Suppressor macrophage (primary cell): ENCODE measurements at places on chromosomes 16 and 17.

DNA sequence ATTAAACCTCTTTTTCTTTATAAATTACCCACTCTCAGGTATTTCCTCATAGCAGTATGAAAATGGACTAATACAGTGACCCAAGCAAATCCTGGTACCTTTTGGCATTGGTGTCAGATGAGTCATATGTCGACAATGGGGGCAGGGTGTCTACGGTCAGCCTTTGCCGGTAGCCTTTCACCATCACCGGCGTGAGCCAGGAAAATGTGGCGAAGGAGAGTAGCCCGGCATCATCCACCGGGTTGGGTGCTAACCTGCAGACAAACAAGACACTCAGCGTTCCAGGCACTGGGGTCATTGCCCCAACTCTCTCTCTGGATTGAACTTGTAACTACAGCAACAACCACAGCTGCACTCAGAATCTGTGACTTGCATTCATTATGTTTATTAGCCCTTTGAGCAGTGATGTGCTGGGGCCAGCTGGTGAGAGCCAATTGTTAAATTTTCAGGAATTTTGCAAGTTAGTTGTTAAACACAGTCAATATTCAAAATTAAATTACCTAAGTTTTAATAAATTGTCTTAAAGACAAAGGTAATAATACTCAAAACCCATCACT lies 11.9 kb downstream of the ABCC12 start:
- DNase-seq: no peak

DNA sequence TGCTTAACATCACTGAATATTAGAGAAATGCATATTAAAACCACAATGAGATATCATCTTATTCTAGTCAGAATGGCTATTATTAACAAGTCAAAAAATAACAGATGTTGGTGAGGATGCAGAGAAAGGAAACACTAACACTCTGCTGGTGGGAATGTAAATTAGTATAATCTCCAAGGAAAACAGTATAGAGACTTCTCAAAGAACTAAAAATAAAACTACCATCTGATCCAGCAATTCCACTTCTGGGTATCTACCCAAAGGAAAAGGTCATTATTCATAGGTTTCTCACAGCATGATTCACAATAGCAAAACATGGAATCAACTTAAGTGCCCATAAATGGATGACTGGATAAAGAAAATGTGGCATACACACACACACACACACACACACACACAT lies 166.4 kb downstream of the CEP112 start:
- no peak for DNase-seq

DNA sequence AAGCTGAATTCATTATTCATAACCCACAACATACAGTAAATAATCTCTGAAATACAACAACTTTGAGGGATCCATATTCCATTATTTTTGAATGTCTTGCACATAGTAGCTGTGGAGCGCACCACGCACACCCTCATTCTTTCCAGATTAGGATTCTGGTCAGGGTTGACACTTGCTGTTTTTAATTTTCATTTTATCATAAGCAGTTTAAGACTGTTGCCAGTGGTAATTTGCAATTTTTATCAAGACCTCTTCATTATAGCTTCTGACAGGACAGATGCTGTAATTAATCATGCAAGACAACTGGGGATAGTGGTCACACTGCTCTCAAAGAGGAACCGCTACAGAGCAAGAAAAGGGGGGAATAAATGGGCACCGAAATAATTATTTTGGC lies 109.7 kb downstream of the TOX3 start:
- no peak for DNase-seq

DNA sequence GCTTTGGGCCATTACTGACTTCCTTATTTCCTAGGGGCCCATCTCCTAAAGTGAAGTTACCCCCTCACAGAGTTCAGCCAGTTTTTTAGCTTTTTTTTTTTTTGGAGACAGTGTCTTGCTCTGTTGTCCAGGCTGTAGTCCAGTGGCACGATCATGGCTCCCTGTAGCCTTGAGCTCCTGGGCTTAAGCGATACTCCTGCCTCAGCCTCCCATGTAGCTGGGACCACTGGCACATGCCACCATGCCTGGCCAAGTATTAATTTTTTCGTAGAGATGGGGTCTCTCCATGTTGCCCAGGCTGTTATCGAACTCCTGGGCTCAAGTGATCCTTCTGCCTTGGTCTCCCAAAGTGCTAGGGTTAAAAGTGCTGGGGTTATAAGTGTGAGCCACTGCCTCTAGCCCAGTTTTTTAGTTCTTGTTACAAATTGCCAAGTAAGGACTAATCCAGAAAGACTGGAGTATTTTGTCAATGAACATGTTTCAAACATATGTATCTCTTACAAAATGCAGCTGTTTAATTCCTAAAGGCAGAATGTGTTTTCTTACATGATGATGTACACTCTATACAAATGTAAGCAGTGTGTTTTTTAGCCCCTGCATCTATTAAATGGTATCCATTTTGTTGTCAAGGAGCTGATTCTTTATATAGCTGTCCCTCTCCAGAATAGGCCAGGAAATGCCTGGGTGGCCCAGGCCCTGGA lies 49.1 kb upstream of the IL34 start:
- DNase-seq: no peak

- no peak for DNase-seq
These were observed 206.7 kb downstream of the CDH13 start for GRCh38 chr16:82833378-82833993.

- DNase-seq: no peak
These were observed 23.4 kb downstream of the ADAT1 start for GRCh38 chr16:75599452-75600277.

GRCh38 chr16:58409316-58409973 lies 17.2 kb downstream of the GINS3 start:
- peak; percentile 41 for DNase-seq

- no peak for DNase-seq
These were observed 26.5 kb upstream of the ITGAX start for GRCh38 chr16:31328322-31329052.

- DNase-seq: no peak
These were observed 448.4 kb upstream of the CDH11 start for GRCh38 chr16:65570261-65570660.

GRCh38 chr16:8812162-8812843 lies 14.7 kb downstream of the PMM2 start:
- no peak for DNase-seq

GRCh38 chr16:69474408-69474807 lies 50.0 kb downstream of the CYB5B start:
- no peak for DNase-seq

GRCh38 chr16:22183901-22184614 lies 21.8 kb downstream of the SDR42E2 start:
- DNase-seq: no peak

- no peak for DNase-seq
These were observed 52.6 kb downstream of the HIC1 start for GRCh38 chr17:2107506-2107905.

- no peak for DNase-seq
These were observed 18.9 kb downstream of the KSR1 start for GRCh38 chr17:27475070-27475673.

DNA sequence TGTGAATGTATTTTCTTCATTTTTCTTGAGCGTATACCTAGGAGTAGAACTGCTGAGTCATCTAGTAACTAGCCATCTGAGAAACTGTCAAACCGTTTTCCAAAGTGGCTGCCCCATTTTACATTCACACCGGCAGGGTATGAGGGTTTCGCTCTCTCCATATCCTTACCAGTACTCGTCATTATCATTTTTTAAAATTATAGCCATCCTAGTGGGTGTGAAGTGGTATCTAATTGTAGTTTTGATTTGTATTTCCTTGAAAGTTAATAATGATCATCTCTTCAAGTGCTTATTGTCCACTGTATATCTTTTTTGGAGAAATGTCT lies 6.0 kb downstream of the RNF157 start:
- DNase-seq: no peak

GRCh38 chr17:7684851-7685532 lies 2.3 kb downstream of the TP53 start:
- no peak for DNase-seq

DNA sequence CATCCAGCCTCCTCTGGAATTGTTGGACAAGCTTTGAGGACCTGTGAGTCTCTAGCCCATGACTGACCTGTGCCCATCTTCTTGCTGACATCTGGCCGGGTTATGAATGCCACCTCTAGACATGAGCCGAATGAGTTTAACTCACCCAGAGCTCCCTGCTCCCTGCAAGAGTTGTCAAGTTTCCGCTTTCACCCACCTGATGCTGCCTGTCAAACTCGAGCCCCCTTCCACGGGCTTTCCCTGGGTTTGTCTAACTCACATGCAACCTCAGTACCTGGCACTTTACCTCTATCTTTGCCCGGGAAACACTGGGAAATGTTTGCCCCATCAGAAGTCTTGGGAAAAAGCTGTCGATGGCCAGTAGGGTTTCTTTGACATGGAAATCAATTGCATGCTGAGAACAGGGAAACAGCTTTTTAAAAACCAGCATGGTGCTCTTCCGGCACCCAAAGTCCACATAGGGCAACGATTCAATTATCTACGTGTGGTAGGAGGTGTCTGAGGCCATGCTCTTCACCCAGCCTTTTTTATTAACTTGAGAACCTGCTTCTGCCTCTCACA lies 33.8 kb upstream of the DNAH17 start:
- no peak for DNase-seq

DNA sequence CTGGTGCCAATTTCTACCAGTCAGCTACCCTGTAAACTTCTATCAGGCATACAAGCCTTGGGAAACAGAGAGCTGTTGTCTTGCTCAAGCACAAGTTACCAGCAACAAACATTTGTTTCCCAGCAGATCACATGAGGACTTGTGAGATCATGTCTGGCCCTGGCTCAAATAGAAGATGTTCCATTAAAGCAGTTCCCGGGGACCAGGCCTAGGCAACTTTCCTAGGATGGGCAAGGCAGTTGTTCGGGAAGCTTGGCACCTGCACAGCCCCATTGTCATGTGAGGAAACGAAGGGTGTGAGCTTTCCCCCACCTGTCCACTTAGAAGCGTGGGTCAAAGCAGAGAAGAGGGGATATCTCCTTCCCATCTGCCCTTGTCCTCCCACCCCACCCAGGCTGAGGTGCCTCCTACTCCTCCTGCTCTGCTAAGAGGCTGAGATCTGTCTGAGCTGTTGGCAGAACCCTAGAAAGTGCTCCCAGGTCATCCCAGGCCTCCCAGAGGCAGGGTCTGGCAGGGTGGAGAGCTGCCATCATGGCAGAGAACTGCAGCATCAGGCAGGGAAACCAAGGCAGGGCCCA lies 11.2 kb upstream of the SLC47A2 start:
- DNase-seq: peak; percentile 91

DNA sequence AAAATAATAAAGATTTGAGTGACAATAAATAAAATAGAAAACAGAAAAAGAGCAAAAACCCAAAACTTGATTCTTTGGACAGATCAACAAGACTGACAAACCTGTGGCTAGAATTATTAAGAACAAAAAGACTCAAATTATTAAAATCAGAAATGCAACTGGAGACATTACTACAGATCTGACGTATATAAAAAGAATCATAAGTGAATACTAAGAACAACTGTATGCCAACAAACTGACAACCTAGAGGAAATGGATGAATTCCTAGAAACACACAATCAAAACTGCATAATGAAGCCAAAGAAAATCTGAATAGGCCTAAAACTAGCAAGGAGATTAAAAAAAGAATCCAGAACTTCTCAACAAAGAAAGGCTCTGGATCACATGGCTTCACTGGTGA lies 47.4 kb downstream of the NETO2 start:
- DNase-seq: no peak

GRCh38 chr16:58099956-58100300 lies 29.3 kb downstream of the CFAP20 start:
- no peak for DNase-seq

GRCh38 chr17:2393954-2394749 lies 6.7 kb downstream of the MNT start:
- DNase-seq: no peak

DNA sequence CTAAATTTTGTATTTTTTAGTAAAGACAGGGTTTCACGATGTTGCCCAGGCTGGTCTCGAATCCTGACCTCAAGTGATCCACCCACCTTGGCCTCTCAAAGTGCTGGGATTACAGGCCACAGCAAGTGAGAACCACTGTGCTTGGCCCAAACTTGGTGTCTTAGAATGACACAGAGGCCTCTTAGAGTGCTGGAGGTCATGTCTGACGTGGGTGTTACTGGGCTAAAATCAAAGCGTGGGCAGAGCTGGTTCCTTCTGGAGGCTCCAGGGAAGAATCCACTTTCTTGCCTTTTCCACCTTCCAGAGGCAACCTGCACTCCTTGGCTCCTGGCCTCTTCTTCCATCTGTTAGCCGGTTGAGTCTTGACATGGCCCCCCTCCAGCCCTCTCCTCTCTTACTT lies 53.8 kb downstream of the IRF8 start:
- peak; percentile 54 for DNase-seq

- DNase-seq: no peak
These were observed 13.9 kb downstream of the TNS4 start for GRCh38 chr17:40487371-40488020.

DNA sequence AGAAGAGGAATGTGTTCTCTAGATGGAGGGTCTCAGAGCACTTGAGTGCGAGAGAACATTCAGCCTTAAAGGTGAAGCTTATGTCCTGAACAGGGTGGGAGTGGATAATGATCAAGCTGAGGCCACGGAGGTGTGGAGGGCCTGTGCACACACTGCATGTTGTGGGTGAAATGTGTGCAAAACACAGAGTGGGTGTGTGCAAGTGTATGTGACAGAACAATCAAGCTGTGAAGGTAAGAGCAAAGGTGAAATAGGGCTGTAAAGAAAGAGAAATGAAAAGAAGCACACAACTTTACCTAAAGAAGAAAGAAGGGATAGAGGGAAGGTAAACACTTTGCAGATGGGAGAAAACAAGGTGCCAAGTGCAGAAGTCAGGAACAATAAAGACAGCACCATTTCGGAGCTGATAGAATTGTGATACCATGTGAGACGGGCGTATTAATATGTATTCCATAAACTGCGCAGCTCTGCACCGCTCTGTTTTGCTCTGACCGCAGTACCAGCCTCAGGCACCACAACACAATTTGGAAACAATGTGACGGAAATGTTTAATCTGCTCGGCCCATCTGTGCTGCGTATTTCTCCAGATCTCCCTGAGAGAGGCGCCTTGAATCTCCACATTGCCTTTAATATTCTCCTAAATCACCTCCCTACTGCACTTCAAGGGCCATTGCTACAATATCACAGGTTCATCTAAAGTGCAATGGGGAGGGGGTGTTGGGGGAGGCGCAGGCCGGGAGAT lies 40.6 kb downstream of the SNX11 start:
- no peak for DNase-seq

DNA sequence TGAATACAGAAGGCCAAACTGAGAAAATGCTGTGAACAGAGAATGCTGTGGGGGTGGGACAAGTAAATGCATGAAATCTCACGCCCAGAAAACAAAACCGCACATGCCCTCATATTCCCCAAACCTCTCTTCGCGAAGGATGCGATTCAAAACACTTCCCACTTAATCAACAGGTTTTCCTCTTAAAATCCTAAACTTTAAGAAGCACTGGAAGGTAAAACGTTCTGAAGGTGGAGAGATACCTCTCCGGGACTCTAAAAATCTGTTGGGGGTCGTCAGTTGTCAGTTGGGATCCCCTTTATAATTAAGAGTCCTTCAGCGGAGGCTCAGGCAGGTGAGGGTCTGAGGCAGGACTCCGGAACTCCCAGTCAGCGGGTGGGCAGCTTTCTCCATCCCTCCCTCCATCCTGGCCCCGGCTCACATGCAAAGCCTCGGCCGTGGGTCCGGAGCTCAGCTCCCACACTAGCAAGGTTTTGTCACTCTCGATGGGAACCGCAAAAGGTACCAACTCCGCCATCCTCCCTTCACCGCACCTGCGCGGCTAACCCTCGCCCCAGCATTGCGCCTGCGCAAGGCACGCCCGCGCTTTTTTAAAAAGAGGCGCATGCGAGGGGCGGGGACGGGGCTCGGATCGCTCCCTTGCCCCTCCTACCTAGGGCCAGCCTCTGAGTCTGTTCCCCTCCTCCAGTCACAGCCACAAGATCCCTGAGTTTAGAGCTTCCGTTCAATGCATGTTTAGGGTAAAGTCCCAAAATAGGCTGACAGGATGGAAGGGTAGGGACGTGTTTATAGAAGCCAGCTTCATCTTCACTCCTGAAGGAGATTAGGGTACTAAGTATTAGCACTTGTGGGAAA lies at the start of gene RDM1:
TSS of gene RDM1 (minus strand) at position 563 of the 855 bp plus-strand sequence. CDS start at position 517, 46 bp downstream.
- DNase-seq: peak; percentile 75
